Sigmoid colon (tissue), 7 donors: ENCODE measurements at places on chromosomes 16 and 17.

GRCh38 chr16:9395958-9396359 lies 304.5 kb downstream of the HAPSTR1 start:
- no peak for DNase-seq

GRCh38 chr17:31200287-31200686 lies 96.8 kb downstream of the OMG start:
- no peak for DNase-seq

DNA sequence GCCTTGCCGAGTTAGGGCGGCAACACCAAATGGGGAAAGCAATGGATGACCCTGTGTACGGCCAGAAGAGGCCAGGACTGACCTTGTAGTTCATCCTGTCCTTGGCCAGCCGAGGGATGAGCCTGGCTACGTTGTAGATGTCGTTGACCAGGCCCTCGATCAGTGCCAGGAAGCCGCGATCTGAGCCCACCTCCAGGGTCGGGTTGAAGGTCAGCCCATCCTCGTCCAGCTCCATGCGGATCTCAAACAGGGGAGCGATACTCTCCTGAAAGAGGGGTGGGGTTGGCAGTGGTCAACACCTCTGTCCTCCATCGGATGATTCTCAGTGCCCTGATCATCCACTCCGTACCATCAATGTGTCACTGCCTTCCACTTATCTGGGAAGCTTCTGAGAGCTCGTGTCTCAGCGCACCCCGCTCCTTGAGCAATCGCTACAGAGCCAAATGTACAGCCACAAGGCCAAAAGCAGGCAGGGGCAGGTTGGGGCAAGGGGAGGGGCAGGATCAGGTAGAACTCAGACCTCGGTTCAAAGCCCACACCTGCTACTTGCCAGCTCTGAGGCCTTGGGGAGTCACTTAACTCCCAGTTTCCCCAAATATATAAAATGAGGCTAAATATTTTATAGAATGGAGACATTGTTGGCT lies 39.9 kb downstream of the DNAH17 start:
- peak; percentile 46 for DNase-seq

DNA sequence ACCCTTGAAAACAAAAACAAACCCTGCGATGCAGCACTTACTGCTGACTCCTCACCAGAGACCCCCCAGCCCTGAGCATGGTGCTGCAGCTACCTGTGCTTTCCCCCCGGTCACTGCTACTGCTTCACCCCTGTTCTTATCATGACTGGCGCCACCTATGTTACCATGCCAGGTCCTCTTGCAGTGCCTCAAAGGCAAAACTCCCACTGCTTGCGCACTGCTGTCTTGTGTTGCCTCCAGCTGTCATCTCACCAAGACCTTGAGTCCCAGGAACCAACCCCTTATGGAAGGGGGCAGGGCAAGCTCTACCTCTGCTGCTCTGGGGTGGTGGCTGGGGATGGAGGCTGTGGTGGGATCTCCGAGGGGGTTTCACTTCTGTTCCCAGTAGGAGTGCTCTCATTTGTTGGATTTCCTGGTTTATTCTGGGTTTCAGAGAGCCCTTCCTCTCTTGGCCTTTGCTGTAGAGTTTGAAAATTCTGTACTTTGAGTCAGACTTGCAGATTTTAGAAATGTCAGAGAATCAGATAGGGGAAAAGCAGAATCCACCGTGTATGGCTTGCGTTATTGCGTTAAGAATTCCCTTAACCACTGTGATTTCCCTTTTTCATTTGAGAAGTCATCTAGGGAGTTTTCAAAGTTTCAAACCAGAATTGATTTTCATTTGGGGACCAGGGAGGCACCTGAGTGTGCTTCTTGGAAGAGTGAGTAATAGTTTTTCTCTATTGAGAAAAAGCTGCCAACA lies 96.6 kb downstream of the SPECC1 start:
- DNase-seq: no peak

DNA sequence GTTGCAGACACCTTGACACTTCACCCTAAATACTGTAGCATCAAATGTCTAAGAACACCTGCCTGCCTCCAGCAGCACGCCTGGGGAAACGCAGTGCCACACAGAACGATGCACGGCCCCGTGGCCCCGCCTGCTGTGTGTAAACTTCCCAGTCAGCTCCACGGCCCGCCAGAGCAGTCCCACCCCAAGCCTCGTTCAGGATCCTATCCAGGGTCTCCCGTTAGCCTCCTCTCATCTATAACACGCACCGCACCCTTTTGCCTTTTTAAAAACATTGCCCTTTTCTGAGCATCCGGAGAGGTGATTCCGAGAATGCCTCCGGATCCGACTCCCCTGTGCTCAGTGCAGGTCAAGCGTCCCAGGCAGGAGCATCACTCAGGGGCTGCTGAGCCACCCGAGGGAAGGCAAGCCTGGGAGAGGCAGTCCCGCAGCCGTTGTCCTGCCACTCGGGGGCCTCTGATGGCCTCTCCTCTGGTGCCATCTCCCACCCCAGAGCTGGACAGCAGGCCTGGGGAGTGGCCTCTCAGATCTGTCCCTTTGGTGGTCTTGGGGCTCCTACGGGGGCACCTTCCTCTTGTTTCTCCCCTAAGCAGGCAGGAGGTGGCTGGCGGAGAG lies 37.9 kb upstream of the SLC38A10 start:
- no peak for DNase-seq

- DNase-seq: no peak
Measured at GRCh38 chr17:81067391-81067811, 32.5 kb downstream of the BAIAP2 start.

DNA sequence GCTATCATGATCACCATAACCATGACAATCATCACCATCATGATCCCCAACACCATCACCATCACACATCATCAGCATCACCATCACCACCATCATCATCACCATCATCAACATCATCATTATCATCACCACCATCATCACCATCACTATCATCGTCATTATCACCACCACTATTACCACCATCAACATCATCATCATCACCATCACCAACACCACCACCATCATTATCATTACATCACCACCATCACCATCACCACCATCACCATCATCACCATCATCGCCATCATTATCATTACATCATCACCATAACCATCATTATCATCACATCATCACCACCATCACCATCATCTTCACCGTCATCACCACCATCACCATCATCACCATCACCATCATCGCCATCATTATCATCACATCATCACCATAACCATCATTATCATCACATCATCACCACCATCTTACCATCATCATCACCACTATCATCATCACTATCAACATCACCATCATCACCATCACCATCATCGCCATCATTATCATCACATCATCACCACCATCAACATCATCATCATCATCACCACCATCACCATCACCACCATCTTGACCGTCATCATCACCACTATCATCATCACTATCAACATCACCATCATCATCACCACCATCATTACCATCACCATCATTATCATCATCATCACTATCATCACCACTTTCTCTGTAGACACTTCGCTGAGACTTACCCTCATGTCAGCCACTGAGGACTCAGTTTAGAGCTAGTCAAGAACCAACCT lies 366.0 kb downstream of the C16orf95 start:
- no peak for DNase-seq

GRCh38 chr17:31048142-31048541 lies 46.6 kb upstream of the NF1 start:
- DNase-seq: no peak

- peak; percentile 64 for DNase-seq
Measured at GRCh38 chr16:89261691-89262563, 44.4 kb downstream of the ZNF778 start.

- DNase-seq: no peak
Measured at GRCh38 chr16:1150511-1150982, 2.4 kb upstream of the CACNA1H start.

GRCh38 chr16:75250809-75251279 lies 580 bp downstream of the BCAR1 start:
- peak; percentile 79 for DNase-seq

GRCh38 chr16:10987361-10988163 lies 43.2 kb downstream of the CLEC16A start:
- DNase-seq: no peak

- DNase-seq: peak; percentile 55
Measured at GRCh38 chr17:75900691-75901533, 3.8 kb downstream of the MRPL38 start.

DNA sequence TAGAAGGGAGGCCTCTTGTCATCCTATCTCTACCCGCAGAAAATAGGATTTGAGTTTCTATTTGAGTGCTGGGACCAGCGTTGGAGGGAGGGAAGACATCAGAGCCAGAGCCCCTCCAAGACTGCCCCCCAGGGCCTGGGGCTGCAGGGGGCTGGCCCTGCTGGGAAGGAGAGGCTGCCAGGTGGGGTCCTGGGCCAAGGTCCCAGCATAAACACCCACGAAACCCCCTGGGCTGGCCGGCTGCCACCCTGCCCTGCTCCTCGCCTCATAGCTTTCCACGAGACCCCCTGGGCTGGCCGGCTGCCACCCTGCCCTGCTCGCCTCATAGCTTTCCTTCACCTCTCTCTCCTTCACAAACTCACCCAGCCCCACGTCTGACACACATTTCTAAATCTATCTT lies 10.6 kb upstream of the TEX19 start:
- no peak for DNase-seq

GRCh38 chr16:27813591-27813990 lies 249.9 kb downstream of the GSG1L start:
- DNase-seq: peak; percentile 42

DNA sequence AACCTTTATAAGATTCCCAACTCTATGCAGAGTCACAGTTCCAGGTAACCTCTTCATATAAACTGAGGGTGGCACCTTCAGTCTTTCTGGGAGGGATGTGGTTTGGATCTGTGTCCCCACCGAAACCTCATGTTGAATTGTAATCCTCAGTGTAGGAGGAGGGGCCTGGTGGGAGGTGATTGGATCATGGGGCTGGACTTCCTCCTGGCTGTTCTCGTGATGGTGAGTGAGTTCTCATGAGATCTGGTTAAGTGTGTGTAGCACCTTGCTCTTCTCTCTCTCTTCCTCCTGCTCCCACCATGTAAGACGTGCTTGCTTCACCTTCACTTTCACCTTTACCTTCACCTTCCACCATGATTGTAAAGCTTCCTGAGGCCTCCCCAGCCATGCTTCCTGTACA lies 30.5 kb downstream of the HS3ST2 start:
- DNase-seq: no peak

DNA sequence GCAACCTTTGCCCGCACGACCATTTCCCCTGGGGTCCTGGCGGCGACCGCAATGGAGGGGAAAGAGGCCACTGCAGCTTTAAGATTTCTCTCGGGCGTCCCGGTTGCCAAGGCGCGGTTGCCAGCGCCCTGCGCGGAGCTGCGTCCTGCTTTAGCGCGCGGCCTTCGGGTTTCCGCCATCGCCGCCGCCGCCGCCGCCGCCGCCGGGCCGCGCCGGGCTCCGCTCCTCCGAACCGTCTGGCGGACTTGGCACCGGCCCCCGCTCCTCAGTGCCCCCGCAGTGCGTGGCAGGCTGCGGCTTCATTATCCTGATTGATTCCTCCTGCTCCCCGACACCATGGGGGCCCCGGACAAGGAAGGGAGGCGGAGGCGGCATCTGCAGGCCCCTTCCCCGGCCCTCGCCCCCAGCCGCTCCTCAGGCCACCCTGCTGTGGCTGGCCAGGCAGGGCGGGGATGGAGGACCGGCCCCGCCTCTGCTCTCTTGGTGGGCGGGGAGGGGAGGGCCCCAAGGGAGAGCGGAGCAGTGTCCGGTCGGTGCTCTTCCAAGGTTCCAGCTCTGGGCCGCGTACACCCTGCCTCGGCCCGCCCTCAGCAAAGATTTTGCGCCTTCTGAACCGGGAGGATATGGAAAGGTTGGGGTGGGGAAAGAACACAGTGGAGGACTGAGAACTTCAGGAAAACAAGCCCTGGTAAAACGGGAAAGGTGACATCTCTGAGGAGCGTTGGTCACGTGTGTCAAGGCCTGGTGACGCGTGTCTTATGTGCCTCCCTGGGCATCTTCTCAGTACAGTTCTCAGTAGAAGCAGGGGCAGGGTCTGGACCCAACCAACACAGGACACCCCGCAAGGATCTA lies 34.0 kb downstream of the NEUROD2 start:
- DNase-seq: peak; percentile 87

DNA sequence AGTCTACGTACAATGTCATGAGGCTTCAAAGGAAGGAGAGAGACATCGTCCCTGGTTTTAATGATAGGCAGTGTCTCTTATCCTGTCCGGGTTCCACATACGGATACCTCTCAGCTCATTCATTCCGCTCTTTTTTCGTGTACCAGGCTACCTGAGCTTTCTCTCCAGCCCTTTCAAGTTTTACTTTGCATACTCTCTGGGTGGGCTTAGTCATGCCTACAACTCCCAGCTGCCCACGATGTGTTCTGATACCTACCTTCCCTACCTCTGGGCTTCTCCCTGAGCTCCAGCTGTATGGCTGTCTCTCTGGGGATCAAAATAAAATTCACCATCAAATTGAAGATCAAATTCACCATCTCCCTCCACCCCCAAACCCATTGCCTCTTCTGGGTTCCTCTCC lies 354.0 kb upstream of the EEF2KMT start:
- no peak for DNase-seq

DNA sequence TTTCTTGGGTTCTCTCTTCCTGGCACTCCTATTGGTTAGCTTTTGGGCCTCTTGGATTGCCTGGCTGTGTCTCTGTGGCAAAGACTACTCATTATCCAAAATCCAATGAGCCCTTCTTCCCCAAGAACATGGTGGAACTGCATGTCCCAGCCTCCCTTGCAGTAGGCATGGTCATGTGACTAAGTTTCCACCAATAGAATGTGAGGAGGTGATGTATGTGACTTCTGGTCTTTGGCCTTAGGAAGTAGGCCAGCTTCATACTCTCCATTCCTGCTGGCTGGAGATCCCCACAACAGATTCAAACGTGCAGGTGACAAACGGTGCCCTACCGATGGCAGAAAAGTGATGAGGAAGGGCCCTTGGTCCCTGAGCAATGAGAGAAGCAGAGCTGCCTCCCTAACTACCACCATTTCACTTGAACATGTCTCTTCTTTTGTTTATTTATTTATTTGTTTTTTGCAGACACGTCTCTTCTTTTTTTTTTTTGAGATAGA lies 17.3 kb upstream of the SPN start:
- DNase-seq: no peak

- DNase-seq: no peak
Measured at GRCh38 chr16:66025751-66026150, 340.7 kb upstream of the CDH5 start.

DNA sequence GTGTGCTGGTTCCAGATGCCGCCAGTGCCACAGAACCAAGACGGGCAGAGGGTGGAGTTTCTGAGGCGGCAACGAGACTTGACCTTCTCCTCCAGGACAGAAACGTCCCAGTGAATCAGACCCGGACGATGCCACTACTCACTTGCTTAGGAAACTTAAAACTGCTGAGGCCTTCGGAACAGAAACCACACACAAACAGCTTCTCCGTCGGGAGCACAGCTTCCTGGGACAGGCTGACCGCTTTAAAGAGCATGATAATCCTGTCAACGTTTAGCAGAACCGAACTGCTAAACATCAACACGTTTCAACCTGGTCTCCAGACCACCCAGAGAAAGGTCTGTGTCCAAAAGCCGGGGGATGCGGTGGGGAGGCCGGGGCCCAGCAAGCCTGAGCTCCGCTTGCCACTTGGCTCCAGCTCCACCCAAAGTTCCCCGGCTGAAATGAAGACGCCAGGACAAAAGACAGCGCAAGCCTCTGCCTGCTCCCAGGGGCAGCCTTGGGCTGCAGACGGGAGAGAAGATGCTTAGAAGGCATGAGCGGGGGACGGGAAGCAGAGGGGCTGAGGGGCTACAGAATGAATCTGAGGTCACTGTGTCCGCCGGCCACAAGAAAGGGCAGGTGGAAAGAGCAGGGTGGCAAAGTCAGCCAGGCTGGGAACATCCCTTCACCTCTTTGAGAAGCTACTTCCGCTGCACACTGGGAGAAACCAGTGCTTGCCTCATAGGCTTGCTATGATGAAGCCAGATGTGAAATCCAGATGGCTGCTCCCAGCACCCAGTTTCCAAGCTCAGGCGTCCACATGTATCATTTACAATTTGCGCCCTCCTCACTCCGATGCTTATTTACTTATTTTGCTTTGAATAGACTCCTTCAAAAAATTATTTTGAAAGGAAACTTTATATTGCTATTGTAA lies 69.0 kb downstream of the MRM3 start:
- peak; percentile 81 for DNase-seq
